ENCODE measurements at places on chromosomes 1 and 21.

DNA sequence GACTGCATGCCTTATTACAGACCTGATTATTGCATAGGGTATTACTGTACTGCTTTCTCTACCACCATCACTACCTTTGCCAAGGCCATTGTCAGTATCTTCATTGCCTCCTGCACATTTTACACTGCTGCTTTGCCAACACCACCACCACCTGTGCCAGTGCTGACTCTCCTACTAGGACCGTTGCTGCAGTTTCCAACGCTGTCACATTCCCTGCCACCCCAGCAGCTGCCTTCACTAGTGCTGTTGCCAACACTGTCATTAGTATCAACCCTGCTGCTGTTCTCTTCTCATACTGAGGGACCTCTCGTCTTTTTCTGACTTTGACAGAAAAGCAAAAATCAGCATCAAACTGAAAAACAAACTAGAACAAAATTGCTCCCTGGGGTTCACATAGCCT is 394.9 kb upstream of the B3GALT2 start:
- no peak for DNase-seq

- no peak for DNase-seq
Observed at GRCh38 chr1:44086692-44087474, 31.7 kb upstream of the KLF17 start.

- no peak for DNase-seq
Observed at GRCh38 chr1:183461350-183461749, 10.9 kb upstream of the SMG7 start.

- no peak for DNase-seq
Observed at GRCh38 chr1:112852934-112853333, 103.1 kb downstream of the SLC16A1 start.

- no peak for DNase-seq
Observed at GRCh38 chr1:228902781-228903433, 167.6 kb downstream of the RHOU start.

- DNase-seq, result no peak
Observed at GRCh38 chr1:92306020-92306419, 7.2 kb downstream of the RPAP2 start.

All from activated naive CD4-positive, alpha-beta T cell (primary cell).